ENCODE measurements at places on chromosomes 5 and 9.
A peak's percentile ranks its signal among the peaks of the same experiment; 100 is the strongest.

- no peak for DNase-seq
These were observed 16.0 kb downstream of the CEMIP2 start for GRCh38 chr9:71752352-71752751.

GRCh38 chr9:24776226-24776625 is 230.5 kb upstream of the IZUMO3 start:
- no peak for DNase-seq

DNA sequence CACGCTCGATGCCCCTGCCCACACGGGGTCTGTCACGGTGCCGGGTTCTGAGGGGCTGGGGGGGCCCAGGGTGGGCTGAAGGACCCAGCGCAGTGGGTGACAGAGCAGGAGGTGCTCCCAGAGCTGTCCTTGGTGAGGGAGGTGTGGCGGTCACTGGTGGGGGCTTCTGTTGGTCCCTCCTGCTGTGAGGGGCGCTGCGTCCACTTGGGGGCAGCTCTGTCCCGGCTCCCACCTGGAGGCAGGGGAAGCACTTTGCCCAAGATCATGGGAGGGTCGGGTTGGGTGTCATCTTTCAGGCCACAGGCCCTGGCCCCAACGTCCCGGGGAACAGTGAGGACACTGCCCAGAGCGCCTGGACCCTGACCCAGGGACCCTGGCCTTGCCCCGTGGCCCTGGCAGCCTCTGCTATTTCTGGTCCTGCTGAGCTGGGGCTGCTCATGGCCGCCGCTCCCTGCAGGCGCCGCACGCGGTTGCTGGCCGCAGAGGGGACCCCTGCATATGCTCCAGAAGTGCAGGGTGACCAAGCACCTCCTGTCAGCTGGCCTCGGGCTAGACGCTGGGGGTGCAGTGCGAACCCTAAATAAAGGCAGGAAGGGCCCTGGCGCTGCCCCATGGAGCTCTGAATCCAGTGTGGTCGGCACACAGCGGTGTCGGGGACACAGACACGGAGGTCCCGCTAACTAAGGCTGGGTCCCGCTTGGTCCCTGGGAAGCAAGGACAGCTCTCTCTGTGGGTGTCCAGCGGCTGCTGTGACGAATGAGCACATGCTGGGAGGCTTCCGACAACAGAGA is 11.6 kb upstream of the RNU6ATAC start:
- DNase-seq: no peak

GRCh38 chr9:36499174-36499890 is 73.4 kb upstream of the MELK start:
- DNase-seq: no peak

GRCh38 chr9:38240051-38240450 is 152.5 kb upstream of the ALDH1B1 start:
- no peak for DNase-seq

GRCh38 chr5:142385194-142385593 is 60.4 kb upstream of the SPRY4 start:
- no peak for DNase-seq

DNA sequence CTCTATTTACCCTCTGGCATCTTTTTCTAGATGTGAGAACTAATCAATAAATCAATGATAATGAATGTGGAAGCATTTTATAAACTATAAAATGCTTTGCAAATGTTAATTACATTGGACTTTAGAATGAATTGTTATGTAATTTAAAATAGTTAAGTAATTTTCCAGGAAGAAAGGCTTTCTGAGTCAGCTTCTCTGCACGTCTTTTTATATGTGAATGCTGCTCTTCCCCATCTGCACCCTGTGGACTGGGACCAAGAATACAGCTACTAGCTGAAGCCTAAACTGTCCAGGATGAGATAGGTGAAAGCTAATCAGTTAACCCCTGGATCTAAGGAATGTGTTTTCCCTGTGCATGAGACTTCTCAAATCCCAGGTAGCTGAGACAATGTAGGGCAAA is 292.9 kb downstream of the NR3C1 start:
- no peak for DNase-seq

- no peak for DNase-seq
These were observed 79.8 kb downstream of the ARSB start for GRCh38 chr5:78905084-78905938.

- DNase-seq: no peak
These were observed 283.1 kb downstream of the ELAVL2 start for GRCh38 chr9:23542927-23543326.

GRCh38 chr9:121963528-121963995 is 129.5 kb downstream of the TTLL11 start:
- no peak for DNase-seq

GRCh38 chr5:143153332-143154119 is 250.0 kb downstream of the NR3C1 start:
- DNase-seq: no peak

GRCh38 chr9:127614961-127615360 is 2.9 kb downstream of the STXBP1 start:
- DNase-seq: no peak

- DNase-seq: no peak
These were observed 4.3 kb downstream of the SMIM33 start for GRCh38 chr5:139474890-139475791.

- peak; percentile 15 for DNase-seq
These were observed 10.2 kb upstream of the TIFAB start for GRCh38 chr5:135462304-135462703.

- no peak for DNase-seq
These were observed 87.7 kb downstream of the OSTF1 start for GRCh38 chr9:75176037-75176436.

- DNase-seq: no peak
These were observed 25.3 kb upstream of the LTC4S start for GRCh38 chr5:179768326-179769085.

DNA sequence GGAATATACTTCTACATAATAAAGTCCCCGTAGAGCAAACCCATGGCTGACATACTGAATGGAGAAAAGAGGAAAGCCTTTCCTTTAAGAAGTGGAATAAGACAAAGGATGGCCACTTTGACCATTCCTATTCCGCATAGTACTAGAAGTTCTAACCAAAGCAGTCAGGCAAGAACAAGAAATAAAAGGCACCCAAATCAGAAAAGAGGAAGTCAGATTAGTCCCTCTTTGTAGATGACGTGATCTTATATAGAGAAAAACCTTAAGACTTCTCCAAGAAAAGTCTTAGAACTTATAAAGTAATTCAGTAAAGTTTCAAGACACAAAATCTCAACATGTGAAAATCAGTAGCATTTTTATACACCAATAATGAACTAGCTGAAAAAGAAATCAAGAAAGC is 133.9 kb downstream of the GIN1 start:
- DNase-seq: no peak

DNA sequence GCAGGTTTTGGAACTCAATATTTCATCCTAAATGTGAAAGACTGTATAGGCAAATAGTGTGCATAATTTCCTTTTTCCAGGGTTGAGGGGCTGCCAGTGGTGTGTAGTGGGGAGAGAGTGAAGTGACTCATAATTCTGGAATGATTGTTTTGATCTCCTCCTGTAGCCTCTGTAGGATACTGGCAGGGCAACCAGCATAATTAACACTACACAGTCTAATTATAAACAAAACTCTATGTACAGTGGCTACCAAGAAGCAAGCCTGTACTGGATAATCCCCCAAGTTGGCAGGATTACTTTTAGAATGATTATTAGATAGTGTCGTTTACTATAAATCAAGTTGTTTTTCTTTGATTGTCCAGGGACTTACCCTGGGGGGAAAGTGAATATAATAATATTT is 32.2 kb downstream of the LNPEP start:
- no peak for DNase-seq

- DNase-seq: no peak
These were observed 64.8 kb downstream of the GRIN3A start for GRCh38 chr9:101673642-101674041.
